ENCODE measurements at places on chromosomes 3 and 15.

DNA sequence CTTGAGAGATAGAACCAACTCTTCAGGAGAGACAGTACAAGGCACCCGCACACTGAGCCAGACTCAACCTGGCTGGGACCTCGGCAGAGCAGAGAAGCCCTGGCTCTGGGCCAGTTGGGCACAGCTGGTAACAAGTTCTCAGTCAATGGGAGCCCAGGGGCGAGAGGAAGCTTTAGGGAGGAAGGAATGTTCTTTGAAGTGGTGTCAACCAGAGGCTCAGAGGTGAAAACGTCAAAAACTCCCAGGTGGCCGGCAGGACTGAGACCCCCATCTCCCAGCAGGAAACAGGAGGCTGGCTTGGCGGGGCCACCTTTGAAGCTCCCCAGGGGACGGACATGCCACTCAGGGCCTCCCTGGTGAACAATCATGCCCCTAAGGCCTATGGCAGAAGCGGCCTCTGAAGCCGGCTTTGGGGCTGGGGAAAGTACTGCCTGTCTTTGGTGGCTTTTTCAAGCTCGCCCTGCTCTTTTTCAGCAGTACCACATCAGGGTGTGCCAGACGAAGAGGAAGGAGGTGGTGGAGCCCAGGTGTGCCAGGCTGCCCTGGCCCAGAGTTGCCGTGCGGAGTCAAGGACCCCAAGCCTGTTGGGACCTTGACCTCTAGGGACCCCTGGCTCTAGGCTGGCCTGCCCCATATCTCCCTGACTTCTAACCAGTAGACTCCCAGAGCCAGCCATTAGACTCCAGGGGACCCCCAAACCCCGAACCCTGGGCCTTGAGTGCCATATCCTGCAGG, 16.7 kb upstream of the TBC1D21 start:
- no peaks in the 10 kb centered on the region for H3K4me1 ChIP-seq
- no peak for DNase-seq
- H3K27me3 ChIP-seq, result no peaks in the 10 kb centered on the region
- no peak overlapping the region for H3K4me3 ChIP-seq

- no peaks in the 10 kb centered on the region for H3K36me3 ChIP-seq
- H3K4me1 ChIP-seq, result no peaks in the 10 kb centered on the region
- H3K27ac ChIP-seq, result no peak overlapping the region
- no peaks in the 10 kb centered on the region for H3K27me3 ChIP-seq
Measured at GRCh38 chr3:33737146-33737545, 19.1 kb upstream of the CLASP2 start.

- H3K4me1 ChIP-seq, result peaks cover 18% of the 10 kb centered on the region
- H3K27me3 ChIP-seq, result no peaks in the 10 kb centered on the region
- H3K36me3 ChIP-seq, result no peaks in the 10 kb centered on the region
Measured at GRCh38 chr15:41494190-41494921, 682 bp downstream of the ITPKA start.

- no peaks in the 10 kb centered on the region for H3K27me3 ChIP-seq
- H3K36me3 ChIP-seq, result peaks cover 3% of the 10 kb centered on the region
- H3K27ac ChIP-seq, result no peak overlapping the region
- no peak for DNase-seq
- no peak overlapping the region for H3K4me3 ChIP-seq
Measured at GRCh38 chr3:48518069-48518468, 14.1 kb upstream of the SHISA5 start.

GRCh38 chr3:48345946-48346572, 12.6 kb upstream of the SPINK8 start:
- H3K36me3 ChIP-seq, result no peaks in the 10 kb centered on the region
- peak overlapping the region; percentile 75 for H3K27ac ChIP-seq
- DNase-seq, result peak; percentile 66

GRCh38 chr3:138066383-138066782, 49.0 kb downstream of the DZIP1L start:
- no peak for DNase-seq
- no peaks in the 10 kb centered on the region for H3K27me3 ChIP-seq
- H3K27ac ChIP-seq, result no peak overlapping the region
- no peaks in the 10 kb centered on the region for H3K36me3 ChIP-seq
- no peak overlapping the region for H3K4me3 ChIP-seq

DNA sequence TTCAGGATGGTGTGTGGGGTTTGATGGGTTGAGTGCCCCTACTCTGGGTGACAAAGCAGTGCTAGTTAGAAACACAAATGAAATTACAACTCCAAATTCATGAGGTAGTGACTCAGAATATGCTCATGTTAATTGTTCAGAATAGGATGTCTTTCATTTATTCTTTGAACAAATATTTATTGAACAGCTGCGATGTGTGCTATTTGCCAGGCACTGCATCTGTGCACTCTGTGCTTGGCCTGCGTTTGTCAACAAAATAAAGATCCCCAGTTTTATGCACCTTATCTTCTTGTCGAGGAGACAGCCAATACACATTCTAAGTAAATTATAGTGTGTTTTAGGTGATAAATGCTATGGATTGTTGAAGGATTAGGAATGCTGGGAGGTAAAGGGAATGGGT, 27.3 kb downstream of the MED12L start:
- no peak for DNase-seq
- no peak overlapping the region for H3K4me3 ChIP-seq
- no peaks in the 10 kb centered on the region for H3K27me3 ChIP-seq

DNA sequence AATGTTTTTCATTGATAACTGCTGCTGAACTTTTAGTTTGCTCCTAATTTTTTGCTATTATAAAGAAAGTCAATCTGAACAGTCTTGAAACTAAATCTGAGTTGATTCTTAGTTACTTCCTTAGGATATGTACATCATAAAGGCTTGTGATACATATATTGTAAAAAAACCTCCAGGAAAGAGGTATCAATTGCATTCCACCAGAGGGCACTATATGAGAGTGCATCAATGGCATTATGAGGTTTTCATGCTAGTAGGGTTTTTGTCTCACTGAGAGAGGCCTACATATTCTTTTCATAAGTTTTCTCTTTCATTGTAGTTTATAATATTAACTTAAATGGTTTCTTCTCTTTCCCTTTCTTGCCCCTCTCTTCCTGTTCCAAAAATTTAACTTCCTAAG, 46.9 kb downstream of the PIK3R4 start:
- no peak overlapping the region for H3K4me3 ChIP-seq
- H3K36me3 ChIP-seq, result no peaks in the 10 kb centered on the region

GRCh38 chr3:187906920-187907319, 161.7 kb upstream of the BCL6 start:
- H3K36me3 ChIP-seq, result no peaks in the 10 kb centered on the region
- no peak overlapping the region for H3K27ac ChIP-seq
- H3K27me3 ChIP-seq, result no peaks in the 10 kb centered on the region
- no peak for DNase-seq
- H3K4me3 ChIP-seq, result no peak overlapping the region
- no peaks in the 10 kb centered on the region for H3K4me1 ChIP-seq

- H3K27ac ChIP-seq, result no peak overlapping the region
- H3K36me3 ChIP-seq, result no peaks in the 10 kb centered on the region
- no peak overlapping the region for H3K4me3 ChIP-seq
- no peaks in the 10 kb centered on the region for H3K4me1 ChIP-seq
- no peaks in the 10 kb centered on the region for H3K27me3 ChIP-seq
Measured at GRCh38 chr3:149021830-149022229, 30.5 kb downstream of the GYG1 start.

DNA sequence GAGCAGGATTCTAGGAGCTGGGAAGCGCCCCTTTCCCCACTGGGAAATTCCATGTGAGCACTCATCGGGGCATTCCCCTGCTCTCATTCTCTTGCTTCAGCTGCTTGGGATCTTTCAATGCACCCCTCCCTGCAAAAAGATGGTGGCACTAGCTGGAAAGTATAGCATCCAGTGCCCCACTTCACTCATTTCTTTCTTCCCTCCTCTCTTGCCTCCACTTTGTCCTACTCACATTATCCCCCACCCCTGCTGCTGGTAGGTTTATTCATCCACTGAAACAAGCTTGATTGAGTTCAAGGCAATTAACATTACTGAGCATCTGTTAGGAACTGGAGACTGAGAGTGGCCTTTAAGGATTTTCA, 84.8 kb upstream of the LIMD1 start:
- no peaks in the 10 kb centered on the region for H3K27me3 ChIP-seq
- peaks cover 3% of the 10 kb centered on the region for H3K36me3 ChIP-seq

- no peaks in the 10 kb centered on the region for H3K27me3 ChIP-seq
- peak overlapping the region; percentile 90 for H3K27ac ChIP-seq
Measured at GRCh38 chr3:72996121-72996472, 514 bp upstream of the PPP4R2 start.

GRCh38 chr3:155339052-155339451, 45.6 kb upstream of the STRIT1 start:
- H3K4me1 ChIP-seq, result no peaks in the 10 kb centered on the region
- no peak for DNase-seq
- H3K27ac ChIP-seq, result no peak overlapping the region
- H3K27me3 ChIP-seq, result no peaks in the 10 kb centered on the region
- H3K4me3 ChIP-seq, result no peak overlapping the region
- H3K36me3 ChIP-seq, result no peaks in the 10 kb centered on the region

DNA sequence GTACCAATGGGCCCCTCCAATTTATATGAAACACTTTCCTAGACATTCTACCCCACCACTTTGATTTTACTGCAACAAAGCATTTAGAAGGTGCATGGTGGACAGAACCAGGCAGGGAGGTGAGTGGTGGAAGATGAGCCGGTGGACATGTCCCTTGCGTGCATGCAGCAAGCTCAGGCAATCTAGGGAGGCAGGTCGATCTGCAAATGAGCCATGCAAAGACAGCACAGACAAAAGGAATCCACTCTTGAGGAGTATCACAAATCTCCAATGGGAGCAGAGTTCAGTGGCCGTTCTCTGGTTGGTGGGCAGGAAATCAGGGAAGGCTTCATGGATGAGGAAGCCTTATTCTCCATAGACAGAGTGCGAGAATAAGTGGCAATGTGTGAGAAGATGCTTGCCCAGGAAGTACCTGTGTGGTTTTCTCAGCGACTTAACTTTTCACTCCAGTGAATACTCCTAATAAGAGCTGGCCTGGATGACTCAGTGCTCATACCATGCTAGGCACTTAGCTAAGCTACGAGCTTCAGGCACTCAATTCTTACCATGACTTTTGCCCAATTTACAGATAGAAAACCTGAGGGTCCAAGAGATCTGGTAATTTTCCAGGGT, 152.5 kb downstream of the FOXP1 start:
- no peak for DNase-seq
- no peaks in the 10 kb centered on the region for H3K4me1 ChIP-seq
- no peak overlapping the region for H3K4me3 ChIP-seq
- H3K36me3 ChIP-seq, result peaks cover 1% of the 10 kb centered on the region
- no peak overlapping the region for H3K27ac ChIP-seq

- H3K36me3 ChIP-seq, result no peaks in the 10 kb centered on the region
- no peaks in the 10 kb centered on the region for H3K4me1 ChIP-seq
- no peaks in the 10 kb centered on the region for H3K27me3 ChIP-seq
- peak overlapping the region; percentile 45 for H3K27ac ChIP-seq
- no peak for DNase-seq
- no peak overlapping the region for H3K4me3 ChIP-seq
Measured at GRCh38 chr3:64642327-64643151, 45.3 kb downstream of the ADAMTS9 start.

DNA sequence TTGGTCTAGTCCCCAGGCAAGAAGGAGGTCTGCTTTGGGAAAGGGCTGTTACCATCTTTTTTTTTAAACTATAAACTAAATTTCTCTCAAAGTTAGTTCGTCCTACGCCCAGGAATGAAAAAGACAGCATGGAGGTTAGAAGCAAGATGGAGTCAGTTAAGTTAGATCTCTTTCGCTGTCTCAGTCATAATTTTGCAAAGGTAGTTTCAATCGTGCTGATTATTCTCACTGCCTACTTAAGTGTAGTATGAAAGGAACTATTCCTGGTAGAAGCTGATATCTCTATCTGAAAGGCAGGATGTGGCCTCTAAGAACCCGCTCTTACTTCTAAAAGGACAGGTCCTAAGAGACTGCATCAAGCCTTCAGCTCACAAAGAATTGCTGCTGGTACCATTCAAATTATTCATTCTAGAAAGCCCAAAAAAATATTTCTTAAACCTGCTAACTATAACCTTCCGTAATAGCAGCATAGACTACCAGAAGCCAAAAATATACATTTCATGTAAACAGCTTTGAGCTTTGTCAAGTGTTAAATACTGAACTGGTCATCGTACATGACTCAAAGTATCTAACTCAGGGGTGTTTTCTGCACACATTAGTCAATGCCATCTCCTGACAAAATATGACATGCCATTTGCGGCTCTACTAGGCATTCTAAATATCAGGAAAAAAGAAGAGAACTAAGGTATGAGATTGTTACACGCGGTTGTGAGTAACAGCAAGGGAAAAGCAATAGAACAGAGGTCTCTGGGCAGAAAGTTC, 96.0 kb upstream of the CCDC80 start:
- no peak for DNase-seq
- no peaks in the 10 kb centered on the region for H3K36me3 ChIP-seq
- no peak overlapping the region for H3K4me3 ChIP-seq
- no peak overlapping the region for H3K27ac ChIP-seq
- H3K27me3 ChIP-seq, result no peaks in the 10 kb centered on the region

- DNase-seq, result no peak
- H3K27ac ChIP-seq, result no peak overlapping the region
- no peaks in the 10 kb centered on the region for H3K36me3 ChIP-seq
- no peaks in the 10 kb centered on the region for H3K27me3 ChIP-seq
- no peak overlapping the region for H3K4me3 ChIP-seq
Measured at GRCh38 chr3:32699429-32699828, 14.4 kb downstream of the CNOT10 start.

DNA sequence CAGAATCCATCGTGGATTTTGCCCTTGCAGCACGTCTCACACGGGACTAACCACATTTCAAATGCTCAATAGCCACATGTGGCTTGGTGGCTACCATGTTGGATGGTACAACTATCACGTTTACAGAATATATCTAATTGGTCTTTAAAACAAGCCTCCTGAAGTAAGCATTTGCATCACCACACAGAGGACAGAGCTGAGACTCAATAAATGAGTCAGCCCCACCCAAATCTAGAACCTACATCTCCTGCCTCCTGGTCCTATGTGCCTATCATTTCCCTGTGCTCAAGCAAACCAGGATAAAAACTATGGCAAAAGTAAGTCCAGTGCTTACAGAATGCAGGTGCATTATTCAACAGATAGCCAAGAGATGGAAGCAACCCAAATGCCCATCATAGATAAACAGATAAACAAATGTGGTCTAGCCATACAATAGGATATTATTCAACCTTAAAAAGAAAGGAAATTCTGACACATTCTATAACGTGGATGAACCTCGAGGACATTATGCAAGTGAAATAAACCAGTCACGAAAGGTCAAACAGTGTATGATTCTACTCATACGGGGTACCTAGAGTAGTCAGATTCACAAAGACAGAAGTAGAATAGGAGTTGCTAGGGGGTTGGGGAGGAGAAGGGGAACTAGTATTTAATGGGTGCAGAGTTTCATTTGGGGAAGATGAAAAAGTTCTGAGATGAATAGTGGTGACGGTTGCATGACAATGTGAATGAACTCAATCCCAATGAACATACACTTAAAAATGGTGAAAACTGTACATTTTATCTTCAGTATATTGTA, 43.9 kb downstream of the SRGAP3 start:
- H3K4me3 ChIP-seq, result no peak overlapping the region
- no peak for DNase-seq
- no peaks in the 10 kb centered on the region for H3K27me3 ChIP-seq
- no peak overlapping the region for H3K27ac ChIP-seq
